Amygdala (tissue), 56 donors: ENCODE measurements at places on chromosomes 2 and 18.

DNA sequence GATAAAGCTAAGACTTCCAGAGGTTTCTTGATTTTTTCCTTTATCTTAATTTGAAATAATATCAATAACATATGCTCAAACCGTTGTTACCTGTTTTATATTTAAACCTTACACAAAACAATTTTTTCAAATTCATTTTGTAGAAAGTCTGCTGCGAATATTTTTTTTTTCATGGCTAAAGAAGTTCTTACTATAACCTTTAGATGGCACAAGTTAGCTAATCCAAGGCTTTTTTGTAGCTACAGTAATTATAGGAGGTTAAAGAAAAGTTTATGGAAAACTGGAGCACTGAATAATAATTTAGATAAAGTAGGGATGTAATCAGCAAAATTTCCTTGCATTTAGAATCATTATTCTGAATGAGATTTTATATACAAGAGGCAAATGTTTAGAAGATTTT, 78.0 kb upstream of the PNPT1 start:
- DNase-seq = no peak

DNA sequence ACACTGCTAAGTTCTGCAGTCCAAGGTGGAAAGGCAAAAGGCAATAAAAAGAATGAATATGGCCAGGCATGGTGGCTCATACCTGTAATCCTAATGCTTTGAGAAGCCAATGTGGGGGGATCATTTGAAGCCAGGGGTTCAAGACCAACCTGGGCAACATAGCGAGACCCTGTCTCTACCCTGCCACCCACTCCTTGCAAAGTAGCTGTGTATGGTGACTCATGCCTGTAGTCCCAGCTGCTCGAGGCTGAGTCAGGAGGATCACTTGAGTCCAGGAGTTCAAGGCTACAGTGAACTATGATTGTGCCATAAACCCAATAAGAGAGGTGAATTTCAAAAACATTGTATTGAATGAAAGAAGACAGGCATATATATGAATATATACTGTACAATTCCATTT, 2.4 kb downstream of the MYL12B start:
- DNase-seq = no peak

GRCh38 chr2:221109552-221109951, 462.6 kb downstream of the EPHA4 start:
- no peak for DNase-seq

DNA sequence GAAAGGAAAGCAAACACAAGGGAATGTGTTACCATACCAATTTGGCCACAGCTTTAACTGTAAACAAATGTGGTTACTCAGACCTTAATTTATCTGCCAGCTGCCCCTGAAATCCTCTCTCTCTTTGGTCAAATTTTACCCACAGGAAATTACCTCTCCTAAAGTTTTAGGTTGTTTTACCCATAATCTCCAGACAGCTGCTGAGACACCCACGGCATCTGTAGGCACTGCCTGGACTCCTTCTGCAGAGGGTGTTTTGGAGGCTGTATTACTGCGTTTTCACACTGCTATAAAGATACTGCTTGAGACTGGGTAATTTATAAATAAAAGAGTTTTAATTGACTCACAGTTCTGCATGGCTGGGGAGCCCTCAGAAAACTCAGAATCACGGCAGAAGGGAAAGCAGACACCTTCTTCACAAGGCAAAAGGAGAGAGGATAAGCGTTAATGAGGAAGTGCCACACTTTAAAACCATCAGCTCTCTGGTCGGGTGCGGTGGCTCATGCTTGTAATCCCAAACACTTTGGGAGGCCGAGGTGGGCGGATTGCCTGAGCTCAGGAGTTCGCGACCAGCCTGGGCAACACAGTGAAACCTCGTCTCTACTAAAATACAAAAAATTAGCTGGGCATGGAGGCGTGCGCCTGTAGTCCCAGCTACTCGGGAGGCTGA, 677.5 kb upstream of the FSHR start:
- no peak for DNase-seq

DNA sequence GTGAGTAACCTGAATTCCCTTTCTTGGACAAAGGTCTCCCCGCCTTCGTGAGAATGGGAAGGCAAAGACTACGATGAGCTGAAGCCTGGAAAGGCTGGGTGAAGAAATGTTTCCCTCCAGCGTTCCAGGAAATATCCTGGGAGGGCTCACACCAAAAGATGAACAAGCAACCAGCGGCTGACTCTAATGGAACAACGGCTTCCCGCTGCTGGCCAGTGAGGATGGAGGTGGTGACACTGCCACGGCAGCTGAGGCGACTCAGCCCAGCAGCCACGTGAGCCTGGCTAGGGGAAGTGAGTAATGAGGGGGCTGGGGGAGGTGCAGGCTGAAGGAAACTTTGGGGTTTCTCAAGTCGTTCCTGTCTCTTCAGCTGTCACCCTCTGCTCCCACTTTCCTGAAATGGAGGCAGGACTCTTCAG, 105.0 kb upstream of the SMAD7 start:
- DNase-seq = no peak

DNA sequence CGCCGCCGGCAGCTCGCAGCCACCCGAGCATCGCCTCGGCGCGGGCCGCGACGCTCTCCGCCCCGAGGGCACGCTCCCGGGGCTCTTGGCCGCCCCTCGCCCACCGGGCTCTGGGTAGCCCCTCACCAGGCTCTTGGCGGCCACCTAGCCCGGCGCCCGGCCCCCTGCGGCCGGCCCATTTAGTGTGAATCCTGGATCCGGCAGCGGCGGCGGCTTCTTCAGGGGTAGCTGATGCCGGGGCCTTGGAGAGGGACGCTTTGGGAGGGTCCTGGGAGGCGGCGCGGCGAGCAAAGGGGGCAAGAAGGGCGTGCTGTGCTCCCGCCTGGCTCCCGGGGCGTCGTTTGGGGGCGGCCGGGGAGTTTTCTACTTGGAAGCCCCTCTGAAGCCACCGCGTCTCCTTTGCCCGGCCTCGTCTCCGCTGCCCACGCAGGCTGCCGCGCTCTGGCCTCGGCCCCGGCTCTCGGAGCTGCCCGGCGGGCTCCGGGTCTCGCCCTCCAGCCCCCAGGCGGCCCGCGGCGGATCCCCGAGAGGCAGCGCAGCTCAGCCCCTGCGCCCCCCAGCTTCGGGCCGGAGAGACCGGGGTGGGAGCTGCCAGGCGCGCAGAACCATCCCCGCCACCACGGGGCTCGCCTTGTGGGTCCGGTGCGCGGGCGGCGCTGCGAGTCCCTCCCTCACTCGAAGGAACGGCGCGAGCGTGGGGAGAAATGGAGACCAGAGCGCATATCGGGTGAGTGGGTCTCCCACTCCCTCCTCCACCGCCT, 509 bp downstream of the PIEZO2 start:
- no peak for DNase-seq

DNA sequence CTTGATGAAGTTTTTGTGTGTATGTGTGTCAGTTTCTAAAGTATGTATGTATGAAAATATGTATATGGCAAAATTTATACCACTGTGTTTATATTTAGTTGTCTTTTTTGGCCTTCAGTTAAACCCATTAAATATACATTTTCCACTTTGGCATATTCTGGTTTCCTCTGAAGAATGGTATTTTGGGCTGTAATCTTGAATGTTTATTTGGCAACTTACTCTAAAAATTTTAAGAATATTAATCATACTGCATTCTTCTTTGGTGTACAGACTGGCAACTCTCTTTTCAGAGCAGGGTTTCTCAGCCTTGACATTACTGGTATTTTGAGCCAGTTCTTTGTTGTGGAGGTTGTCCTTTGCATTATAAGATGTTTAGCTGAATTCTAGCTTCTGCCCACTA, 27.9 kb upstream of the CCBE1 start:
- no peak for DNase-seq

GRCh38 chr2:179569831-179570233, 291.6 kb downstream of the ZNF385B start:
- no peak for DNase-seq

- DNase-seq = no peak
Observed at GRCh38 chr2:188647430-188648070, 326.6 kb upstream of the COL3A1 start.
